ENCODE measurements at places on chromosomes 4 and X.

GRCh38 chr4:128921954-128922353 lies 112.5 kb downstream of the JADE1 start:
- no peak for DNase-seq

DNA sequence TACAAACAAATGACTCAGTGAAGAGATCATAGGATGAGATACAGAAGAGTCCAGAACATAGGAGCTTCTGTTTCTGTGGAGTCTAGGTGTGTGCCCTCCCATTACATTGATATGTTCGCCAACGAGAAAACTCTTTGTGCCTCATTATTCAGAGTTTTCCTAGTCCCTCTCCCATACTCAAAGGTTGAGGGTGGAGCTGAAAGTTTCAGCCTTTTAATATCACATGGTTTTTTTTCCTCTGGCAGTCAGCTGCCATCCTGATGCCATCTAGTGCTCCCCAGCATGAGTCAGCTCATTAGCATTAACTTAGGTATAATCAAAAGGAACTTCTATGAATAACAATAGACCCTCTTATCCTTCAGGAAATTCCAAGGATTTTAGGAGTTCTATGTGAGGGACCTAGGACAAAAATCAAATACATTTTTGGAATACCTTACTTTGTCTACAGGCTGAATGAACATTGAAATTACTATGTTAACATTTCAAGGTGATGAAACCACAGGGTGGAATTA lies 559.6 kb upstream of the AMOT start:
- DNase-seq, result no peak

DNA sequence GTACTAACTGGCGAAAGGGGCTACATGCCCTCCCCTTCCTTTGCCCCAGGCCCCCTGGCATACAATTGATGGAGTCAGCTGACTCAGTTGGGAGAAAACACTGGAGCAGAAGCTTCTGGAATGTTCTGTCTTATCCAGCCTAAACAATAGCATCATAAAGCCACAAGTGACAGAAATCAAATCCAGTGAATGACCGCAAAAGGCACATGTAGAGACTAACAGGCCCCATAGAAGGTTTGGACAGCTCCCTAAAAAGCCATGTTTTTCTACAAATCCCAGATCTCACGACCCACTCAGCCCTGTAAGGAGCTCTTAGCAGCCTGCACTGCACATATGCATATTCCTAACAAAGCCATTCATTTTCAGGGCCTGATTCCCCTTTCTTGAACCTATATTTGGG lies 25.1 kb downstream of the SCARB2 start:
- no peak for DNase-seq

DNA sequence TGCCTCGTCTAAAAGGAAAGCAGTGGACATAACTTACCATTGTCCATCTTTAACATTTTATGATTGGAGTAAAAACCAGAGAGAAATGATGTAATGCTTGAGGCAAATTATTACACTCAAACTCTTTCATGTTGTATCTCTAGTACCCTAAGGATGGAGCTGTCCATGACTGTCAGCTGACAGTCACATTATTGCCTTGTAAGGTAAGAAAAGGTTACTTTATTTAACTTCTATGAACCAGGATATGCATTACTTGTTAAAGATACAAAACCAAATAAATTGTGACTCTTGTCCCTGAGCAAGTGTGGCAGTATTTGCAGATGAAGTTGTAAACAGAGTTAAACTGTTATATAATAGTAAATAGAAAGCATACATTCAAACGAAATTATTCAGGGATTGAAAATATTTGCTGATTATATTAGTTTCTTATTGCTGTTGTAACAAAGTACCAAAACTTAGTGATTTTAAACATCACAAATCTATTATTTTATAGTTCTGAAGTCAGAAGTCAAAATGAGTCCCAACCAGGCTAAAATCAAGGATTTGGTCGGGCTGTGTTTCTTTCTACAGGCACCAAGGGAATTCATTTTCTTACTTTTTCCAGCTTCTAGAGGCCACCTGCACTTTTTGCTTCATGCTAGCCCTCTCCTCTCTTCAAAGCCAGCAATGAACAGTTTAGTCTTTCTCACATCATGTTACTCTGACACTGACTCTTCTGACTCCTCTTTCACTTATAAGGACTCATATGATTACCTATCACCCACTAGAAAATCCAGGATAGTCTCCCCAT lies 113.8 kb downstream of the CEP44 start:
- DNase-seq, result no peak

DNA sequence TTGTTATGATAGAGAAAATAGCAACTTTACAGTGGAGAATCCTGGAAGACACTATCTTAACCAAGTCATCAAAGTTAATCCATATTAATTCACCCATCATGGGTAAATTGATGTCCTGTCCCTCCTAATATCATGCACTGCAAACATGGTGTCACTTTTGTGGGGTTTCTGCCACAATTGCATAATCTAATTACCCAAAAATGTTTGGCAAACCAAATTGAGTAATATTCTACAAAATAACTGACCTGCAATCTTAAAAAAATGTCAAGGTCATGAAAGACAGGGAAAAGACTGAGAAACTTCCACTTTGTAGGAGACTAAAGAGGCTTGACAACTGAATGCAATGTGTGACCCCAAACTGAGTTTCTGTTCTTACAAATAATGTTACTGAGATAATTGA lies 37.1 kb upstream of the PLAC8 start:
- DNase-seq, result no peak

DNA sequence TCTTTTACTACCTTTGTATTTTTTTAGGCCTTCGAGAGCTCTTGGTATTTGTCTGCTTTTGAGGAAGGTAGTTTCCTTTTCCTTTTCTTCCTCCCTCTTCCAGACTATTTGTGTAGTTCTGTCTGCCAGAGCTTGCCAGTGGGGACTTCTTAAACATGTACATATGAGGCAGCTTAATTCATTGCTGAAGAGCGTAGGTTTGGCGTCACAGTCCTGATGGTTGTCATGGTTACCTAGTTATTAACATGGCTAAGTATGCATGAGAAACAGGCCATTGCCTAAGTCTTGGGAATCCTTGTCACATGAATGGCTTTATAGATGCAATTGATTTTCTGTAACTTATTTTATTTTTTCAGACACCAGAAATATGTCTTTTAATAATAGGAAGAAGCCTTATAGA lies 48.5 kb upstream of the ARMCX2 start:
- DNase-seq, result no peak

GRCh38 chr4:185269286-185269685 lies 59.9 kb downstream of the SNX25 start:
- no peak for DNase-seq

DNA sequence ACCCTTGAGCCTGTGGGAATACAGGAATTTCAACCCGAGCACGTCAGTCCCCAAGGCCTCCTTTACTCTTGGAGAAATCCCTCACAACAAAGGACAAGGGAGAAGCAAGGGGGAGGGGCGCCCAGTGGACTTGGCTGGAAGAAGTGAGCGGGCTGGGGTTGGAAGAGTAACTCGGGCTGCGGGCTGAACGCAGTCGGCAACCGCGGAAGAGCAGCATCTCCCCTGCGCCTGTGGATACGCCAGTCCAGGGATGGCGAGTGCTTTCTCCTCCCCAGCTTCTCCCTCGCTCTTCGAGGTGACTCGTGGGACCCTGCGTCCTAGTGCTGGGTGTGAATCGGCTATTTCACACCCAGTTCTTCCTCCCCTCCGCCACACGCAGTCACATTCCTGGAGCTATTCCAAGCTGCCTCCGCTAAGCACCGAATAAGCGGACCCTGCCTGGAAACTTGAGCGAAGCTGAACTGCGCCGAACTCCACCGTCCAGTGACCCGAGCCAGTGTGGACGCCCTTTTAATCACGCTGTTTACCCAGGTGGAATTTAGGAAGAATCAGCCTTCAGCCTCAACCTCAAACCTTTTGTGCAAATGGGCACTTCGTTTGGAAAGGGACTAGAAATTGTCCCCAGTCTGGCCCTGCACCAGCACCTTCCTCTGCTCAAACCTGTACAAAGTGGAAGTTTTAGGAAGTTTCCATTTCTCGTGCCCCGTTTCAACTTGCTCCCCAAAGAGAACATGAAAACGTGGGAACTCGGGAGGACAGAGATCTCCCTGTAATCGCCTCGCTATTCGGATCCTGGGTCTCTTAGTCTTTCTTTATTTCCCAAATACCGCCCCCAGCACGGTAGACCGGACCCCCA lies 64.3 kb upstream of the WDR17 start:
- DNase-seq, result no peak

DNA sequence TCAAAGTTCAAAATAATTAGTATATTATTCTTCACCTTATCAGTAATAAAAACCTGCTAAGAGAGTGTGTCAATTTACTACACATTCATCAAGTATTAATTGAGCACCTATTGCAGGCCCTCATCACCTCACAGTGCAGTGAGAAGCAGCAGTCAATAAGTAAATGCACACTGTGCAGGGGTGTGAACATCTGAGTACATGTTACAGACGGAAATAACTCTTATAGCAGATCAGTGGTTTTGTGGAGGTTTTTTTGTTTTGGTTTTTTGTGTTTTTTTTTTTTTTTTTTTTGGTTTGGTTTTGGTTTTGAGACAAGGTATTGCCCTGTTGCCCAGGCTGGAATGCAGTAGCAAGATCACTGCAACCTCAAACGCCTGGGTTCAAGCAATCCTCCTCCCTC lies 20.3 kb downstream of the KLF3 start:
- DNase-seq, result no peak

DNA sequence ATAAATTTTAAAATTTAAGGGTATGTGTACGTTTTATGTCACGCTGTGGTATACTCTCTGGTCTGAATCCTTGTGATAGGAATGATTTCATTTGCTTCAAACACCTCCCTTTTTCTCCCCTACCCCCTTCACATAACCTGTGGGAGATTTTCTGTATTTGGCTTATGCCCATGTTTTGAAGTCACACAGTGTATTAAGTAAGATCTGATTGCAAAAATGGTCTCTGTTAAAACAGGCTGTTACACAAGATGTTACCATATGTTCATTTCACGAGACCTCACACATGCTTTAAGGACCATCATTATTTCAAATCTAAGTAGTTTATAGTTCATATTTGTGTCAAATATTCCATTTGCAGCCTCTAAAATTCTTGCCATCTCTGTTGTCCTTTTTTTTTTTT lies 63.5 kb downstream of the TMEM131L start:
- DNase-seq, result no peak

- DNase-seq, result no peak
Observed at GRCh38 chrX:14228611-14229010, 198.9 kb upstream of the GEMIN8 start.

DNA sequence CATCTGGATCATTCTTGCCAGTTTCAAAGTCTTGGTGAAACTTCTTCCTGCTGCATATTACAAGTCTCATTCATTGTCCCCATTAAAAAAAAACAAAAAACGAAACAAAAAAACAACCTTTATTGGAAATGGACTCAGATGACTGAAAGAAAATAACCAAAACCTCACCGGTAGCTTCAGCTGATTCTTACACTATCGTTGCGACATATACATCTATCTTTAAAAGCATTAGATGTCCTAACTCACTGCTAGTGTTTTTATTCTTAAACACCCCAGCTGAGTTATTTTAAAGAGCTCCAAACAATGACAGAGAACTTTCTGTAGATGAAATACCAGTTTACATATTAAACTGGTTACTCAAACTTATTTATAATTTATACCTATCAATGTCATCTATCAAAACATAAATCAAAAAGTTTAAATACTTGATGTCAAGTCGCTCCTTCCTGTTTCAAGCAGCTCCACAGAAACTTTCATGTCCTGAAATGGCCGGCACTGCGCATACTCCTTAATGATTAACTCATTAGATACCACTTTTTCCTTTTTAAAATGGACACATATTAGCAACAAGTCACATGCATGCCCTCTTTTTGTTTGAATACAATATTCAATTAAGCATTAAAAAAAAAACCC lies 87.2 kb downstream of the HPRT1 start:
- DNase-seq, result no peak

- no peak for DNase-seq
Observed at GRCh38 chrX:133653358-133653757, 238.1 kb upstream of the GPC4 start.

DNA sequence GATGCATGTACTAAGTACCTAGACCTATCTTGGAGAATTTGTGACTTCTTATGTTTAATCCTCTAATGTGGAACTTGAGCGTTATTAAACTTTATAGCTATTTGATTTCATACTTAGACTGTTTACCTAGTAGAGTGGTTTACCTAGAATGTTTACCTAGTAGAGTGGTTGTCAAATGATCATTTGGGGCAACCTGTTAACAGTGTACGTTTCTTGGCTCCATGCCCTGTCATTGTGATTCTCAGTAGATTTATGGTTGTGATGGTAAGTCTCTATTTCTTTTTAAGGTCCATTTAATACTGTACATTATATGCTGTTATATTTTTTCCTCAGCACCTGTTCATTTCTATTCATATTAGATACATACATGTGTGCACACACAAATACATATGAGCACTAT lies 233.0 kb upstream of the MAD2L1 start:
- no peak for DNase-seq

- no peak for DNase-seq
Observed at GRCh38 chr4:67152976-67153375, 392.3 kb downstream of the CENPC start.

GRCh38 chr4:155632310-155632840 lies 34.3 kb upstream of the GUCY1A1 start:
- no peak for DNase-seq

GRCh38 chrX:270848-271367 lies 10.3 kb upstream of the PLCXD1 start:
- no peak for DNase-seq

- DNase-seq, result no peak
Observed at GRCh38 chr4:15354371-15355297, 73.2 kb upstream of the C1QTNF7 start.

DNA sequence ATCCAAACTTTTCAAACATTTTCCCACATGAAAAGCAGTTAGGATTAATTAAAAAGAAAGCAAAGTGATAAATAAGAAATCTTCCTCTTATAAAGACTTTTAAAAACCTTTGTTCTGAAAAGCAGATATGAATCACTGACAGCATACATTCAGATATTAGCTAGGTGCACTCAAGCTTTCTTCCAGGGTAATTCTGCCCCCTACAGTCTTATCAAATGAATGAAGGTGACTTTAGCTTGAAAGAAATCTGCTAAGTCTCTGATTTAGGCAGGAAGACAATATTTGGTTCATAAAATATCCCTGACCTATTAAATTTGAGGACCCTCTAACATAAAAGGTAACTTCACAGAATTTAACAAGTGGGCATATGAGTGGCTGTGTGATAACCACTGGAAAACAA lies 209.1 kb upstream of the FAM47A start:
- no peak for DNase-seq

DNA sequence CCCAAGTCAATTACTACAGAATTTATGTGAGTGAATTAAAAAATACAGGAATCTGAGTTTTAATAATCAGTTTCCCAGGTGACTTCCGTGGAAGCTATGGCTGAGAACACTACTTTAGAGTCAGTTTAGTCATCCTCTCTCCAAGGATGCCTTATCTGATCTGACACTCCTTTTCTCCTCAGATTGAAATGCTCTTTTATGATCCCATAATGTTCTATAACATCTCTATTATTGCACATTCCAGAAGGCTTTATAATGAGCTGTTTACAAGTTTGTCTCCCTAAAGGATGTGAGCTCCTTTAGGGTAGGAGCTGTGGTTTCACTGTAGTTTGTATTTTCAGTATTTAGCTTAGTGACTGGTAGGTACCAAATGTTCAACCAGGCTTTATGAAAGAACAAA lies 90.0 kb downstream of the GPRIN3 start:
- DNase-seq, result no peak

- DNase-seq, result no peak
Observed at GRCh38 chr4:165748321-165748720, 124.7 kb upstream of the TLL1 start.

GRCh38 chrX:40506201-40506985 lies 74.4 kb upstream of the ATP6AP2 start:
- DNase-seq, result no peak

All from stimulated activated CD4-positive, alpha-beta T cell treated with anti-CD3 and anti-CD28 coated beads, TNF-alpha, amount 100 ng/mL, for 48 hours (primary cell).